ENCODE measurements at places on chromosomes 13 and 19. TPM values are rescaled to one million over a fixed set of nuclear protein-coding genes. Genes with fewer than 3 reads are reported as not detected.

PSG7 gene
- not detected for total RNA-seq

GRCh38 chr13:21362741-21363140, 96.4 kb downstream of the ZDHHC20 start:
- DNase-seq: no peak

- DNase-seq: no peak
Observed at GRCh38 chr13:68535329-68535728, 1305.2 kb upstream of the PCDH9 start.

DNA sequence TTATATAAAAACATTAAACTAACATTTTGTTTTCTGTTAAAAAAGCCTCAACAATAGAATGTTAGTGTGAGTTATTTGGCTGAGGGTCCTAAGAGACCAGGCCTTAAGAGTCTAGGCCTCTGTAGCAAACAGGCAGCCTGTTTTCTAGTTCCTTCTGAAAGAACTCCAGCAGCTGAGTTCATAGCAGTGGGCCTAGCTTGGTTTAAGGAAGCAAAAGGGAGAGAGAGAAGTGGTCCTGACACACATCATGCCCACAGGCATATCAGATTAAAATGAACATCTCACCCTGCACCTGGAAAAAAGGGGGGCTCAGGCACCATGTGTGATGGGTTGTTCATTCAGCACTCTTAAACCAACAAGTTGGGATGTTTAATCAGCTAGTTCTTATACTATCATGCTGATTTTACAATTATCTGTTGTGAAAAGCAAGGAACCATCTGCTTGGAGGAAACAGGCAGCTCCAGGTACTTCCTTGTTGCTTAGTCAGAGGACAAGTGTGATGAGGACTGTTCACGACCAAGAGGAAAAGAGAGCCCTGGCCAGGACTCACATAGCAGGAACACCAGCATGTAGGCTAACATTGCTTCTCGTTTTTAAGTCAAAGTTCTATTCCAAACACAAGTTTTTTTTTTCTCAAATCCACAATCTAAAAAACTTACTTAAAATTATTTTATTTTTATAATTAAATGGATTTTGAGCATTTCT, 81.3 kb upstream of the FRY start:
- no peak for DNase-seq

LYPD5 gene
- 1.2 TPM for total RNA-seq

- no peak for DNase-seq
Observed at GRCh38 chr13:82206241-82206640, 1676.0 kb downstream of the SLITRK1 start.

DNA sequence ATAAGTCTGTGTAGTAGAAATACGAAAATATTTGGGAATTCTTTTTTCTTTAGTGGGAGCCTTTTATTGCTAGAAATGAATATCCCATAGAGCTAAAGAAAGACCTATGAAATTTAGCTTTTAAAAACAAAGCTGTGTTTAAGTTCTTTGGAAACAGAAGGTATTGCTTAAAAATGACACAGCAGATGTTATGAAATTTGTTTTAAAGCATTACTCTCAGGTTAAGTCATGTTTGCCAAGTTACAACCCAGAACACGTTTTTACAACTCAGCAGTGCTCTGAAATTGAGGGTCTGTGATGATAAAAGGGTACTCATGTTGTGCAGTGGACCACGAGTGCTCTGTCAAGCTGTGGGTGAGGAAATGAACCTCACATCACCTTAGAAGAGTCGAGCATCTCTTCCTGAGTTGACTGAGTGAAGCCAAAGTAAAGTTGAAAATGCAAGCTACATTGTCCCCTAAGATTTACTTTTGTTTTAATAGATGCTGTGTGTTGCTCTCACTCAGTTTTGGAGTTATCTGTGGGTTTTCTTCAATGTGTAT, 161.1 kb downstream of the SHISA2 start:
- no peak for DNase-seq

NOTCH3 gene
- 35.2 TPM for total RNA-seq

GRCh38 chr19:28285917-28286316, 927.0 kb downstream of the UQCRFS1 start:
- no peak for DNase-seq

Data from heart left ventricle (tissue), 16 donors.